ENCODE measurements at places on chromosomes 3 and 15. TPM values are rescaled to one million over a fixed set of nuclear protein-coding genes. Genes with fewer than 3 reads are reported as not detected.

The TMEM108 gene
- 0.59 TPM for total RNA-seq

The POLQ gene
- total RNA-seq = under 0.01 TPM

The SRPRB gene
- 75.9 TPM for total RNA-seq

The TGM5 gene
- total RNA-seq = not detected

- no peaks in the 10 kb centered on the region for H3K36me3 ChIP-seq
- no peaks in the 10 kb centered on the region for H3K4me1 ChIP-seq
- DNase-seq = no peak
- H3K27ac ChIP-seq = no peak overlapping the region
- no peaks in the 10 kb centered on the region for H3K27me3 ChIP-seq
These were observed 428.3 kb upstream of the ATP11B start for GRCh38 chr3:182364723-182365650.

DNA sequence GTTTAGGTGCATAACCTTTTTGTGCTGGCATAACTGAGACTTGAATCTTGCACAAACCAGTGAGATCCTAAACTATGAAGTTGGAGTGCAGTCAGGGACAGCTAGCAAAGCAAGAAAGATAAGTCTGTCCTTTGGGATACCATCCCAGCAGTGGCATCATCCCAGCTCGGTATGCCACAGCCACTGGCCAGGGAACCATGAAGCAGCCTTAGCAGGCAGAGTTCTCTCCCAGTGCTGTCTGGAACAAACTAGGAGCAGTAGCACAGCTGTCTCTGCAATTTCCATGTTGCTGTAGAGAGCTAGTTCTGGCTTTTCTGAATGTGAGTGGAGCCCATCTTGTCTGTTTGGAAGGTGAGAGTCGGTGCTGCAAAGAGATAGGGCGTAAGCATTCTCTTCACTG is 130.3 kb downstream of the DTWD1 start:
- no peak overlapping the region for H3K4me3 ChIP-seq
- H3K36me3 ChIP-seq = no peaks in the 10 kb centered on the region
- DNase-seq = no peak
- no peaks in the 10 kb centered on the region for H3K4me1 ChIP-seq
- no peak overlapping the region for H3K27ac ChIP-seq

- no peaks in the 10 kb centered on the region for H3K4me1 ChIP-seq
- no peak overlapping the region for H3K4me3 ChIP-seq
- DNase-seq = no peak
- no peaks in the 10 kb centered on the region for H3K27me3 ChIP-seq
These were observed 103.4 kb upstream of the MELTF start for GRCh38 chr3:197132916-197133530.

DNA sequence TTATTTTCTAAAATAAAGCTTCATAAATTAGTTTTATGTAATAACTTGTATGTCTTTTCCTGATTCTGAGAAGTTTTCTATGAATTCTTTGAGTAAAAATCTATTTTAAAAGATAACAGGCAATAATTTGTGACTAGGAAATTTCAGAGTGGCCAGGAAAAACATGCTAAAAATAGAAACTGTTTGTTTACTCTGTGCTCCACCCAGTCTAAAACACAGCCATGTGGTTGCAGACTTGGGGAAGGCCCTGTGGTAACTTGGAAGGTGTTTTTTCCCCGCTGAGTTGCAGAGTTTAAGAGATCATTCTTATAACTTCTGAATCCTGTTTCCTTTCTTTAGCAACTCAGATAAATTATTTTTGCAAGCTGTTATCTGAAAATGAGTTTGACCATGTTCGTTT is 21.9 kb downstream of the PLCL2 start:
- H3K27ac ChIP-seq = no peak overlapping the region
- no peak overlapping the region for H3K4me3 ChIP-seq
- H3K27me3 ChIP-seq = no peaks in the 10 kb centered on the region
- H3K36me3 ChIP-seq = no peaks in the 10 kb centered on the region
- peaks cover 27% of the 10 kb centered on the region for H3K4me1 ChIP-seq
- peak; percentile 62 for DNase-seq

DNA sequence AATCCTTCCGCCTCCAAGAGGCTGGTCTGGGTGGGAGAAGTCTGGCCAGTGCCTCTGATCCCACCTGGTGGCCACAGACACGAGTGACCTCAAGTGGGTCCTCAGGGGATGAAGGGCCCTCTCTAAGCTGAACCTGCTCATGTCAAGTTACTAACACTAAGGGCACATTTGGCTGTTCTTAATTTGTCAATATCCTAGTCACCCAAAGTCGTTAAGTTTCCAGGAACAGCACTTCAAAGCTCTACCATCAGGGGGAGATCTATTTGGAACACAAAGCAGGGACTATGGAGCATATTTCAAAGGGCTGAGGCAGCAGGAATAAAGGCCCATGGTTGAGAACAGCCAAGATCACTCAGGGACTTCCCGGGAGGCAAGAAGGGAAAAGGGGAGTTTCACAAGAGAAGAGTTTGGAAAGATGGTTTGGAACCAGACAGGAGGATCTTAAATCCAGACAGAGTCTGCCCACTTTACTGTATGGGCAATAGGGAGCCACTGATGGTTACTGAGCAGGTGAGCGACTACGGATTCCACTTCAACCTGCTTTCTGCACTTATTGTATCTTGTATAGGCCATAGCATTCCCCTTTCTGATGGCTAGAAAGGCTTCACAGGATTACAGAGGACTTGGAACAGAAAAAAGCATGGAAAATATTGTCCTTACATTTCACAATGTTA is 13.7 kb downstream of the OXTR start:
- no peaks in the 10 kb centered on the region for H3K27me3 ChIP-seq
- no peak for DNase-seq
- no peak overlapping the region for H3K4me3 ChIP-seq

DNA sequence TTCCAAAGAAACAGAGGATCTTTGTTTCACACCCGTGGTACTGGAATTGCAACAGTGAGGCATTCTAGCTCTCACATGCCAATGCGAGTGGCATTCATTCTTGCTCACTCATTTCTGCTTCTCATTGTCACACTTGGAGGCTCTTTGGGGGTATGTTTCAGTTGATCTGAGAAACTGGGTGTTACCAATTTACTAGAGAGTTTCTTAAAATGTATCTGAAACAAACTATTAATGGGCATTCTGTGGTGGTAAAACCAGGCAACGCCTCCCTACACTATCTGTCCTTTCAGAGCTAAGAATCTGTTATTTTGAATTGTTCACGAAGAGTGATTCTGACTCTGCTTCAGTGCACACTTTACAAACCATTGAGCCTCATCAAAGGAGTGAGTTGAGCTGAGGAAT is 140.6 kb upstream of the BHLHE40 start:
- no peaks in the 10 kb centered on the region for H3K27me3 ChIP-seq
- no peak overlapping the region for H3K27ac ChIP-seq
- no peaks in the 10 kb centered on the region for H3K36me3 ChIP-seq
- no peak for DNase-seq
- H3K4me3 ChIP-seq = no peak overlapping the region

- peaks cover 16% of the 10 kb centered on the region for H3K4me1 ChIP-seq
- no peaks in the 10 kb centered on the region for H3K36me3 ChIP-seq
- H3K27me3 ChIP-seq = no peaks in the 10 kb centered on the region
- no peak overlapping the region for H3K27ac ChIP-seq
- no peak overlapping the region for H3K4me3 ChIP-seq
These were observed 90.0 kb upstream of the ICE2 start for GRCh38 chr15:60568914-60569391.

GRCh38 chr15:94844198-94844537 is 612.8 kb downstream of the MCTP2 start:
- no peaks in the 10 kb centered on the region for H3K27me3 ChIP-seq
- peak overlapping the region; percentile 45 for H3K4me3 ChIP-seq
- peak overlapping the region; percentile 90 for H3K27ac ChIP-seq
- no peaks in the 10 kb centered on the region for H3K36me3 ChIP-seq
- peaks cover 11% of the 10 kb centered on the region for H3K4me1 ChIP-seq

- no peak overlapping the region for H3K4me3 ChIP-seq
- H3K27ac ChIP-seq = no peak overlapping the region
- no peaks in the 10 kb centered on the region for H3K27me3 ChIP-seq
- H3K4me1 ChIP-seq = no peaks in the 10 kb centered on the region
- DNase-seq = no peak
These were observed 1334.4 kb upstream of the ALCAM start for GRCh38 chr3:104032283-104032682.

DNA sequence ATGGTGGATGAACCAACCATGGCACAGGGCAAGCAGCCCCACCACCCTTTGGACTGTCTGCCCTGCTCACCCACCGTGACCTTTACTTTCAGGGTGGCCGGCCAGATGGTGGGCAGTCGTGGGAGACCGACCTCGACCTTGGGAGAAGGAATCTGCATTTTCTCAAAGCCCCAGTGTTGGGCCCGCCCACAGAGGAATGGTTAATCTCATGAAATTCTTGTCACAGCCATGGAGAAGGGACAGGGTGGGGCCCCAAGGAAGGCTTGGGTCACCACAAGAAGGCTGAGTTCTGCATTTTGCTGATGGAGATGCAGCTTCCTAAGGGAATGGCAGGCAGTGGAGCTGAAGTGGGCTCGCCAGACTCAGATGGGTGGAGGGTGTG is 2.9 kb downstream of the PLXND1 start:
- DNase-seq = no peak
- peak overlapping the region; percentile 3 for H3K27ac ChIP-seq
- no peaks in the 10 kb centered on the region for H3K27me3 ChIP-seq
- H3K36me3 ChIP-seq = no peaks in the 10 kb centered on the region
- no peak overlapping the region for H3K4me3 ChIP-seq
- peaks cover 4% of the 10 kb centered on the region for H3K4me1 ChIP-seq
